ENCODE measurements at places on chromosomes 5 and 9. TPM values are rescaled to one million over a fixed set of nuclear protein-coding genes. Genes with fewer than 3 reads are reported as not detected.

The ASPN gene
- 9.6 TPM for total RNA-seq

The IL3 gene
- not detected for total RNA-seq

The ARID3C gene
- total RNA-seq = 0.36 TPM

The GGTA1 gene
- 0.10 TPM for total RNA-seq

The CTSV gene
- total RNA-seq = 0.17 TPM

The LCN9 gene
- not detected for total RNA-seq

The HNRNPAB gene
- total RNA-seq = 29.1 TPM

The STPG3 gene
- total RNA-seq = not detected

The C5 gene
- 5.3 TPM for total RNA-seq

The OGN gene
- total RNA-seq = 24.7 TPM

The PCDHGB5 gene
- total RNA-seq = 34.3 TPM

The KCNT1 gene
- not detected for total RNA-seq

The SEPTIN8 gene
- 81.7 TPM for total RNA-seq

The CKMT2 gene
- 15.1 TPM for total RNA-seq

The ROR2 gene
- total RNA-seq = 2.0 TPM

The ZNF883 gene
- 3.3 TPM for total RNA-seq

The ENG gene
- 100 TPM for total RNA-seq

The ARL14EPL gene
- total RNA-seq = not detected

The SPATA31A3 gene
- total RNA-seq = not detected

The PAX5 gene
- not detected for total RNA-seq

The TPPP gene
- 0.43 TPM for total RNA-seq

The ARHGEF28 gene
- 6.1 TPM for total RNA-seq

The PCDHB13 gene
- total RNA-seq = 0.59 TPM

The PCDHGB7 gene
- 14.7 TPM for total RNA-seq
